NCI-H2171 treated with DMSO at 0.1 percent for 48 hours (cell line): ENCODE measurements at places on chromosomes 6 and 20.

GRCh38 chr6:22366214-22366613, 69.4 kb upstream of the PRL start:
- no peak for DNase-seq

- DNase-seq, result no peak
Measured at GRCh38 chr6:156698239-156699016, 78.8 kb upstream of the ARID1B start.

DNA sequence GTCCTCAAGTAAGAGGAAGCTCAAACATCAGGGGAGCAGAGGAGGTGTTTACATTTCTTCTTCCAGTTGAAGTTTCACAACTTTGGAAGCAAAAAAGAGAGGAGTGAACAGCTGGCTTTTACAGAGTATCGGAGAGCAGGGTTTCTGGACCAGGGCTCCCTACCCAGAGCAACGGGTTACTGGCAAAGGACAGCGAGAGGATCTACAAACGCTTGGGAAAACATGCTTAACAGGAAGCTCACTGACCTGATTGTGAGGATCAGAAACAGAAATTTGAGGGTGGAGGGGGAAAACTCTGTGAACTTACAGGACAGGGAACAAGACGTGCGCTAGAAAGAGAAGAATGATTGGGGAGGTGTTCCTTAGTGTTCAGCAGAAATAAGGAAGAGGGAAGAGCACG, 85.7 kb upstream of the TAB2 start:
- no peak for DNase-seq

- DNase-seq, result no peak
Measured at GRCh38 chr6:21842875-21843645, 249.5 kb downstream of the SOX4 start.

DNA sequence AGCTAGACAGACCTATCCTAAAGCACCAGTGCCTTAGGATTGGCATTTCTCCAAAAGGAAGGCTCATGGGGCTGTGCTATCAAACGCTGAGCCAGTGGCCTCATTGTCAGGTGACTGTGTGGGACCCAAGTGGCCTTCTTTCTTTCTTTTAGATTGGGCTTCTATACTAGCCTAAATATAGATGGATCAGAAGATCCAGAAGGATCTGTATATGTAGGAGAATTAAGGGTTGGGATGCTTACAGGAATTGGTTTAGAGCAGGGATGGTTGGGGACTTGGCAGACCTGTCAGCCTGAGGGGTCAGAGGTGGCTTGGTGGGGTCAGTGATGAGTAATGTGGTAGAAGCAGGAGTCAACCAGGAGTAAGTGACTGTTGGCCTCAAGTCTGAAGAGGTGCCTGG, 14.8 kb downstream of the ABT1 start:
- no peak for DNase-seq

DNA sequence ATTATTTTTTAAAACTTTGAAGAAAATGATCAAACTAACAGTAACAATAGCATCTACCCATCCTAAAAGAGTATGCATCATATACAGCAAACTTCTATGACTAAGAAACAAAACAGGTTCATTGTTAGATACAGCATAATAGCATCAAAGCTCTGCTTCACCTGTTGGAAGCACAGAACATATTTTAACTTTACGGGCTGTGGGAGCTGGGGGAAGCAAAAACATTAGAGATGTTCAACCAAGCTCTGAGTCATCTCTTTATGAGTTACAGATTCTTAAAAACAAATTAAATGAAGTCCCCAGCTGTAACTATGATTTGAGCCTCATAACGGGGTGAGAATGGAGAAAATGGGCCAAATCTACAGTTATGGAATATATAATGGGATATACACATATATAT, 63.4 kb downstream of the SYNE1 start:
- DNase-seq, result no peak

DNA sequence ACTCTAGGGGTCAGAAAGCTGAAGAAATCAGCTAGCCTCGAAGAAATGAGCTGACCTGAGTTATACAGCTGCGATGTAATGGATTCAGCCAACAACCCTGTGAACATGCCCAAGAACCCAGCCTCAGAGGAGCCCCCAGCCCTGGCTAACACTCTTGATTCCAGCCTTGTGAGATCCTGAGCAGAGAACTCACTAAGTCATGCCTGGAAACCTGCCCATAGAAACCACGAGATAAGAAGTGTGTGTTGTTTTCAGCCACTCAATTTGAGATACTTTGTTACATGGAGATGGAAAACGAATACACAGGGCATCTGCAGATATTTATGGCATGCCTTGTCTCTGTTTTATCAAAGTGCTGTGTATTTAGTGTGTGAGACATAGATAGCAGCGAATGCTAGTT, 265.2 kb downstream of the QKI start:
- no peak for DNase-seq

DNA sequence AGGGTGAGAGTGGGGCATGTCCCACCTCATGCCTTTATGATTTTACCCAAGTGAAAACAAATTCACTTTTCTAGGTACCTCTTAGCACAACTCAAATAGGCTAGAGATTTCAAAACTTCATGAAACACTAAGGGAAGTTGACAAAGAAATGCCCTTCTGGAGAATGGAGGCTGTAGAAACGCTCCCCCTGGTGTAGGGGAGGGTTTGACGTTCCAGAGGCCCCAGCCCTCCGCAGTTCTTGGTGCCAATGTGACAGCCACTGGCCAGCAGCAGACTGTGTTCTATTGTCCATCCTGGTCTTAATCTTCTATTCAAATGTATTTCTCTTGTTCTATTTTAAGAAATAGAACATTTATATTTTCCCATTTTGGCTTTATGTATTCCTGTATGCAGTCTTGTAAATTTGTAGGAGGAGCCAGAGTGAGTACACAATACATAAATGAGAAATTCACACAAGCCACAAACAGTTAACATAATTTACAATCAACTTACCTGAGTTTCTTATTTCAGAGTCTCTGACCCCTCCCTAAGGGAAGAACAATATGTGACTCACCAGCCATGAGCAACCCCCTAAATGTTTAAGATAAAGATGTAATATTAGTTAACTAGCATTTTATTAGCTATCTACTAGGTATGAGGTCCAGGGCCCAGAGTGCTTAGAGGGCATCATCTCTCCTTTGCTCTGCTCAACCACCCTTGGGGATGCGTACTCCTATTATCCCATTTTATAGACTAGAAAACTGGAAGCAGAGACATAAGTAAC, 8.8 kb upstream of the MUC21 start:
- no peak for DNase-seq

GRCh38 chr6:42363926-42364849, 87.5 kb downstream of the TRERF1 start:
- no peak for DNase-seq

DNA sequence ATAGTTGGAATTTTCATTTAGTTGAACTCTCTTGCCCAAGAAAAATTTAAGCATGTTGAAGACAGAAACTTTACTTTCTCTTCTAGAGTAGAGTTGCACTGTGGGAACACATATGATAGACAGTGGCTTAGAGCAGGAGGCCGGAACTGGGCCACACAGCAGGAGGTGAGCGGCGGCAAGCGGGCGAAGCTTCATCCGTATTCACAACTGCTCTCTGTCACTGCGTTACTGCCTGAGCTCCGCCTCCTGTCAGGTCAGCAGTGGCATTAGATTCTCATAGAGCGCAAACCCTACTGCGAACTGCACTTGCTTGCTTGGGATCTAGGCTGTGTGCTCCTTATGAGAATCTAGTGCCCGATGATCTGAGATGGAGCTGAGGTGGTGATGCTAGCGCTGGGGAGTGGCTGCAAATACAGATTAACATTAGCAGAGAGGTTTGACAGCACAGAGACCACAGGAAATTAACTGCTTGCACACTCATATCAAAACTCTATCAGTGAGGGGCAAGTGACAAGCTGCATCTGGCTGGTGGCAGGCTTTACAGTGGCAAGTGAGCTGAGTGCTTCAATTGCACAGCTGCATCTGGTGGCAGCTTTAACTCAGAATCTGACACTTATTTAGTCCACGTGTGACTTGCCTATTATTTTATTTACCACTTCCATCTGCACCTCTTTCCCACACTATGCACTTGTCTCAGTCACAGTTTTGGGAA, 174.9 kb upstream of the C6orf118 start:
- DNase-seq, result no peak

- DNase-seq, result no peak
Measured at GRCh38 chr6:134994431-134994830, 44.5 kb upstream of the ALDH8A1 start.

GRCh38 chr6:100260584-100260983, 204.1 kb downstream of the SIM1 start:
- DNase-seq, result no peak

DNA sequence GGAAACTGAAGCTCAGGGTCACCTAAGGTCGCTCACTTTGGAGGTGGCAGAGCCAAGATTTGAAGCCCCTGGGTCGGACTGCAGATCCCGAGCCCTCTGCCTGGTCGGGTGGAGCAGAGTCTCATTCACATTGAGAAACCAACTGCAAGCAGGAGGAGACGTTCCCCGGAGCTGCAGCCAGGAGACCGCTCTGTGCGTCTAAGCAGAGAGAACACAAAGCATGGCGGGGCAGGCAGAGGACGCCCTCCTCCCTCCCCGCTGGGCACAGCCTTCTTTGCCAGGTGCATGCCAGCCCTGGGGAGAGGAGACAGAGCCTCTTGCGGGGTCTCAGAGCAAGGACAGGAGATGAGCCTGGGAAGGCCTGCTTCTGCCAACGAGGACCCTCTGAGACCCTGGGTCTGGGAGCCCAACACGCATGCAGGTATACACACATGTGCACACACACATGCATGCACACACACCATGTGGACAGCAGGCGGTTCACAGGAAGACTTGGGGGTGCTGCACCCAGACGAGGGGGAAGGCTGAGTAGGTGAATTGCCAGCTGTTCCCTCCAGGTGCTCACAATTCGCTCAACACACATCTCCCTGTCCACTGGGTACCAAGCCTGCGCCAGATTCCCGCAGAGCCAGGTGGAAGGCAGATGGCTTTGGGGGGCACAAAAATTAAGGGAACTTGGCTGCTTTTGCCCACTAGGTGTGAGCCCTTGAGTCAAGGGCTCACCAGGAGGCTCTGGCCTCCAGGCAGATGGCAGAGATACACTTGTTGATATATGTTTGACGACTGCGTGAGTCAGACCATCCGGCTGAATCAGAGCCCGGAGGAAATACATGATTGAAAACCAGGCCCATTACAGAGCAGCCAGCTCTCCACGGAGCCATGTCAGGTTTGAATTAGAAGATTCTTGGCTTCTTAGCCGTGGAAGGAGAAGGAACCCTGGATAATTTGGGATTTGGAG, 5.5 kb upstream of the NTSR1 start:
- peak; percentile 95 for DNase-seq

DNA sequence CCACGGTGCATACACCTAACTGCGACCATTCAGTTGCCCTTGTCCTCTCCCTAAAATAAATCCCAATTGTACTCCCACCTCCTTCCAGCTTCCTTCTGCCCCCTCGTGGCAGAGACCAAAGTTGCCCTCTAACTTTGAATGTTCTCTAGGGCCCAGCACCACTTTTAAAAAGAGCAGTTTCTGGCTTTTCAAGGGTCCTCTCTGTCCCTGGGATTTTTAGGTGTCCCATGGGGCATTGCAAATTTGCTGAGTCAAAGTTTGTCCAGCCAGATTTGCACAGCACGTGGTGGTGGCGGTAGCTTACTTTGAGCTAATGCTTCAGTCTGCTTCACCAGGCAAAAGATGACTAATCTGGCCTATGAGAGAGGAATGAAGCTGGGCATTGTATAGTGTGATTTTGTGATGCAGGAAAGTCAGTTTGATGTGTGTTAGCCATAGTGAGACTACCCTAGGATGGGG, 100.2 kb downstream of the PERP start:
- DNase-seq, result peak; percentile 24

DNA sequence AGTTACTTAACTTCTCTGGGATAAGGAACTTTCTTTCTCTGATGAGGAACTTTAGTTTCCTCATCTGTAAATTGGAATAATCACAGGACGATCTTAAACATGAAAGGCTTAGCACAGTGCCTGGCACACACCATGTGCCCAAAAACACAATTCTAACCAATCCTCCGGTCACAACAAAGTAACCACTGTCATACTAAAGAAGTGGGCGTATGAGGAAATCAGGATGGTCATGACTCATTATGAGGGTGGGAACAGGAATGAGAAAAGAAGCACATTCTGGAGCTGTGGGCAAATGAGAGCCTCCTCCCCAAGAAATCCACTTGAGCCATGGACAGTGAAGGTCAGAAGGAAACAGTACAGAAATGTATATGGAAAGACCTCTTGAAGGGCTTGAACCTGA, 82.9 kb downstream of the LRFN2 start:
- no peak for DNase-seq

DNA sequence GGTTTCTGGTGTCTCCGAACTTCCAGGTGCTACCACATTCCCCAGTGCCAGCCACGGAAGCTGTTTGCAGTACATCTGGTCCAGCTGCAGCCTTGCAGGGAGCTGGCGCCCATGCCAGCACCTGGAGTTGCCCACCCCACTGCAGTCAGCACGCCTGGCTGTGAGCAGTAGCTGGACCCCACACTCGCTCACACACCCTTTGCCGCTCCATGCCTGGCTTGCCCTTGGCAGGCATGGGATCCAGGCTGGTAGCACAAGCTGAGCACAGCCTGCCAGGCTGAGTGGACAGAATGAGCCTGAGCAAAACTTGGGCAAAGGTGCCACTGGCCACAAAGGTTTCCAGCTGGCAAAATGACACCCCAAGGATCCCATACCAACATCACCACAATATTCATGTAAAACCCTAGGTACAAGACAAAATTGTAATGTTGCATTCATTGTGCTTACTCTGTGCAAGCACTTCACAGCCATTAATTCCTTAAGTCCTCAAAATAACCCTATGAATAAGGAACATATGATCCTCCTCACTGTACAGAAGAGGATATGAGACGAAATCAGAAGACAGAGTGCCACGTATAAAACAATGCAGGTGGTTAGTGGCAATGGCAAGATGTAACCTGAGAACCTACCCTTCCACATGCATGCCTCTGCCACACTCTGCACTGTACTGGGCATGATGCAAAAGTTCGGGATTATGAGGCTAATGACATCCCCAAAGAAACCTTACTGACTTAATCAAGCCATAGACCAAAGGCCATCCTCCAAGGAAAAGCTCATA, 18.3 kb downstream of the KIF16B start:
- peak; percentile 83 for DNase-seq

GRCh38 chr6:27495386-27496135, 22.7 kb upstream of the ZNF184 start:
- peak; percentile 12 for DNase-seq

- DNase-seq, result no peak
Measured at GRCh38 chr6:48615041-48615440, 504.0 kb upstream of the PTCHD4 start.

- DNase-seq, result no peak
Measured at GRCh38 chr20:43576108-43576507, 14.6 kb upstream of the IFT52 start.
